ENCODE measurements at places on chromosomes 12 and 14.
A peak's percentile ranks its signal among the peaks of the same experiment; 100 is the strongest.

DNA sequence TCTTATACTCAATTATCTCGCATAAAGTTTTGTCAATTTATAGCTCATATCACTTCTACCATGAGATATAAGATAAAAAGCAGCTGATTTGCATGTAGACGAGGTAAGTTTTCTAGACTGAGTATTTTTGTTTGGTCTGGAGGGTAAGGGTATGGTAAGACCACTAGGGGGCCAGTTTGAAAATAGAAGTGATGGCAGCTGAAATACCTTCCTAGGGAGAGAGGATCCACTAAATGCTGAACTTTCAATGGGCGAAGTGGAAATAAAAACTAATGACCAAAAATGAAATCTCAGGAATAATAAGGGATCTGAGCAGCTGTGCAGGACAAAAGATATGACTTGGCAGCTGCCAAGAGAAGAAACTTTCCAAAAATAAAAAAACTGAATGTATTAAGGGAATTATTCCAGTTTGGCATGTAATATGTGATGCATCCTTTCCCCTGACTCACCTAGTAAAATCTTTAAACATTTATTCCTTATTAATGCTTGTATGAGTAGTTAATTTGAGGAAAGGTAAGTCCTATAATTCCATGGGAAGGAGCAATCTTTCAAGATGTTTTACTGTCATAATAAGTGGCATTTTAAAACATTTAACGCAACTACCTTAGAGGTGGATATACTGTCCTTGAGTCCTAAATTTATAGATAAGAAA, 754.5 kb downstream of the C12orf50 start:
- DNase-seq = no peak

DNA sequence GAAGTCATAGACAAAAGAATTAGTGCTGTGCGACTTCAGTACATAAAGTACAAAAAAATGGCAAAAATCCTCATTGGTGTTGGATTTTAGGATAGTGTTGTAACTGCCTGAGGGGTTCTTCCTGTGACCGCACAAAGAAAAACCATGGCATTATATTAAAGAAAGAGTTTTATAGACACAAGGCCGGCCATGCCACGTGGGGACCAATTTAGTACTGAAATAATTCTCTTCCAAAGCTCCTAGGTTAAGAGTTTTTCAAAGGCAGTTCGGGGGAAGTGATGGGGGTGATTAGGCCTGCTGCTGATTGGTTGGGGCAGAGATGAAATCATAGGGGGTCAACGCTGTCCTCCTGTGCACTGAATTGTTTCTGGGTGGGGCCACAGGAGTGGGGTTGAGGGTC, 150.9 kb upstream of the EEA1 start:
- no peak for DNase-seq

DNA sequence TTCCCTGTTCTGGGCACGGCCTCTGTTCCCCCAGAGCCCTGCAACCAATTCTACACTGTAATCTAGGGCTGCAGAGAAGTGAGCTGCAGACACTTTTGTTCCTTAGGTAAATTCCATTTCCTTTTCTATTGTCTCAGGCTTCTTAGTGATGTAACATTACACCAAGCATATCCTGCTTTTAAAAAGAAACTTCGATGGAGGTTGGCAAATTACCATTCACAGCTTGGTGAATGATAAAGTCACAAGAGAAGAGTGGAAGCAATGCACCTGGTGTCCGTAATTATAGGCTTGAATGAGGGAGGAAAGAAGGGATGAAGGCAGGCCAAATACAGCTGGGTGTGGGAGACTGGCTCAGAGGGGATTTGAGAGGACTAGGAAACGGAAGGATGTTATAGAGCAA, 68.6 kb downstream of the PPM1A start:
- DNase-seq = no peak

GRCh38 chr12:10365696-10366405, 24.0 kb downstream of the KLRK1 start:
- no peak for DNase-seq

DNA sequence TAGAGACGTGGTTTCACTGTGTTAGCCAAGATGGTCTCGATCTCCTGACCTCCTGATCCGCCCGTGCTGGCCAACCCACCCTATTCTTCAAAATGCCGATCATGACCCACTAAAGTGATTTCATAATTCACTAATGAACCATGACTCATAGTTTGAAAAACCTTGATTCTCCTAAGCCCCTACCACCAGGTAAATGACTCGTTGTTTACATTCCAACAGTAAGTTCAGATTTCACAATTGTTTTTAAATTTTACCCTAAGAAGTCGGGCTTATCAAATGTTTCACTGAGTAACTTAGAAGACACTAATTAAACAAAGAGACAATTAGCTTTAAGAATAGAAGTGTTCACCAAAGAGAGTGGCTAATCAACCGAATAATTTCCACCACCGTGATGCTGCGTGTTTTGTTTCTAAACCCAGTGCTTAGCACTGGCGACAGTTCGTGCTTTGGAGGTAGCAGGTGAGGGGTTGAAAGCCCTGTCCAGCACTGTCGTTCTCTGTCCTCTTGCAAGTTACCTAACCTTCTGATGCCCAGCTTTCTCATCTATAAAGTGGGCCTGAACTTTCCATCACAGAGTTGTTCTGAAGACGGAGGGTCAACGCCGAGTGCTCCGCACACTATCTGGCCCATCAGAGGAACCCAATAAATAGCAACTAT, 136.5 kb downstream of the NTF3 start:
- DNase-seq = no peak

- DNase-seq = peak; percentile 81
These were observed at the start of gene MIPOL1 for GRCh38 chr14:37197421-37198272. TSS of gene MIPOL1 (plus strand) at chr14:37197937. CDS start at chr14:37247889, 49,952 bp downstream.

- no peak for DNase-seq
These were observed 286.4 kb upstream of the TMEM132C start for GRCh38 chr12:127980585-127980984.

GRCh38 chr12:116813271-116814041, 67.8 kb downstream of the HRK start:
- no peak for DNase-seq

GRCh38 chr12:54667945-54668344, 19.8 kb upstream of the DCD start:
- no peak for DNase-seq

DNA sequence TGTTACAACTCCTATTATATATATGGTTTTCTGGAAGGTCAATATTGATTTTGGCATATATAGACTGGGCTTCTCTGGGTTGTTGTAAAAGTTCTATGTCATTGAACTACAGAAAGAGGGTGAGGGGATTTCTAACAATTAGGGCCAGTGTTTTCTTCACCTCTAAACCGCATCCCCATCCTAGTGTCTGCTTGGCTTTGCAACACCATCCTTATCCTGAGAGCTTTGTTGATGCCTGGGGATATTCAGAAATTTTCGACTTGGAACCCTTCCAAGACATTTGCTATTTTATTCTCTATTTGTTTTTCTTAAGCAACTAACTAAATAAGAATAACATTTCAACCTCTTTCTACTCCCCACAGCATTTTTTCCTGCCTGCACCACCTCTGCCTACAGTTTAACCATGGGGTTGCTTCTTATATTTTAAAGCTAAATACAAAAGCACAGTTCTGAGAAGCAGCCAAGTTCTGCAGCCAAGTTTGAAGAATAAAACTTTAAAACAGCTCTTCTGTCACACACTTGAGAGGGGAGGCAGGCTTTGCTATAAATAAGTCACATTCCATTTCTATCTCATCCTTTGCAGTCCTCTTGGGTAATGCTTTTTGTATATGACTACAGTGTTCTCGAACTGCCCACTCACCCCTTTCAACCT, 53.4 kb downstream of the RGS6 start:
- no peak for DNase-seq

DNA sequence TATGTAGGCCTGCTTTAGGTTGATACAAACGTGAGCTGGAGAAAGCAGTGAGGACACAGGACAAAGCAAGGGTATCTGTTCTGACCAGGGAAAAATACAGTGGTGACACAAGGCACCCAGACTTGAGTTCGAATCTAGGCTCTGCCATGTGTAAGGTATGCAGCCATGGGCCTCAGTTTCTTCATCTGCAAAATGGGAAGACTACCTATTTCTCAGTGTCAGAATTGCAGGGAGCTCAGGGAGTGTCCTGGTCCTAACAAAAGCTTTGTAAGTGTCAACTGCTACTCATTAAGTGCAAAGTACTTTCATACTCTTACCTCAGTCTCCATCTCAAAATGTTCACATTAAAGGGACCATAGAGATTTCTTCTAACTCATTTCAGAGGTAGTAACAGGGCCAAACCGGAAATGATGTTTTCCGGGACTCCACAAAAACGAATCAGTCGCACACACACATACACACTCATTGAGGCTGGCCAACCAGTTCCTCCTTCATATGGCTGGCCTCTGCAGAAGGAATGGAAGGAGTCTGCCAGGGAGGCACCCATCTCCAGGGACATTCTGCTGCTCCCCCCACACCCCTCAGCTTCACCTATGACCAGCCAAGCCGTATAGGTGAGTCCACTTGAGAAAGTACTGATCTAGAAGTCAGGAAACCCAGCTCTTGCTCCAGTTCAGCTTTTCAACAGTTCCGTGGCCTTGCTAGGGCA, 7.8 kb downstream of the CTDSP2 start:
- no peak for DNase-seq

DNA sequence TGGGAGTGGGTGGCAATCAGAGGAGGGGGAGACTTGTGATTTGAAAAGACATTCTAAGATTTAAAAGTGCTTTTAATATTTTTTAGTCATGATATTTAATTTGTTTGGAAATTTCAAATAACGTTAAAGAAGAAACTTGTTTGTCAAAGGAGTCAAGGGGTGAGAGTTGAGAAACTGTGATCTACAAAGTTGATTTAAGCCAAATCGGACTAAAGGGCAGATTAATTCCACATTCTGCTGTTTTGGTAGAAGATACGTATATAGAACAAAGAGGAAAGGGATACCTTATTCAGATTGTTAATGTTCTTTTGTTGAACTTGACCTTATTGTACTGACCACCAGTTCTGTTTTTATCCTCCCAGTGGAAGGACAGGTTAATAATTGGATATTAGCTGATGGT, 6.7 kb downstream of the EIF4B start:
- no peak for DNase-seq

DNA sequence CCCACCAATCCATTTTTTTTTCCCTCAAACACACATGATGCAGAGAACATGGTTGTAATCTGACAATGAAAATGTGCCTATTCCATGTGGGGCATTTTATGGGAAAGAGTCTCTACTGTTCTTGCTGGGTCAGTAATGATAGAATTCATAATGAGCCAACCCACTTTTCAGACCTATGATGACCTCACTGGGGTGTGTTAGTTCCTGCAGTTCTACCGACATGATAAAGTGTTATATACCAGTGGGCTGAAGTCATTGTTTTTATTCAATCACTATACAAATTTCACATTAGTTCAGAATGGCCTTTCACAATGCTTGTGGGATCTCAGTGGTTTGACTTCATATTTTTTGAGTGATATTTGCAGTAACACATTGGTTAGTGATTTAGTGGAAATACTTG, 47.5 kb downstream of the PPFIBP1 start:
- no peak for DNase-seq

DNA sequence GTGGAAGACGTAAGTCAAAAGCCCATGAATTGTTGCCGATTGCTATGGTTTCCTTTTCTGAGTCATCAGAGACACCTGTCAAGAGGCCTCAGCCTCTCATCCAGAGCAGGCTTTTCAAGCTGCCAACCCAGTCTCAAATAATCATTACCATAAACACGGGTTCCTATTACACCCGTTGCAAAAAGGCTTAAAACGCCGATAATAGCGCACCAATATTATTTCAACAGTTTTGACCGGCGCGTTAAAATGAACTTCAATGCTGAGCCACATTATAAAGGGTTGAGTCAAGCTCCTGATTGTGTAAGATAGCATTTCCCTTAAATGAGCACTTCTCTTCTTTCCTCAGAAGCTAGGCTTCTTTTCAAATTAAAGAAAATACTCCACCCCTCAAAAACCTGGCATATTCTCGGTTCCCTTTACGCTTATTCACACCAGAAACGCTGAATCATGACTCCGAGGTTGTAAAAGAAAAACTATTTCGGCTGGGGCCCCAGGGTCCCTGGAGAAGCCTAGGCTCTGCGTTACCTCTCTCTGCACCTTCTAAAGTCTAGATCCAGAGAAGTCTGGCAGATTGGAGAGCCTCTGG, 1.4 kb downstream of the TMTC1 start:
- DNase-seq = no peak

GRCh38 chr12:92898755-92899154, 30.3 kb downstream of the EEA1 start:
- DNase-seq = no peak

DNA sequence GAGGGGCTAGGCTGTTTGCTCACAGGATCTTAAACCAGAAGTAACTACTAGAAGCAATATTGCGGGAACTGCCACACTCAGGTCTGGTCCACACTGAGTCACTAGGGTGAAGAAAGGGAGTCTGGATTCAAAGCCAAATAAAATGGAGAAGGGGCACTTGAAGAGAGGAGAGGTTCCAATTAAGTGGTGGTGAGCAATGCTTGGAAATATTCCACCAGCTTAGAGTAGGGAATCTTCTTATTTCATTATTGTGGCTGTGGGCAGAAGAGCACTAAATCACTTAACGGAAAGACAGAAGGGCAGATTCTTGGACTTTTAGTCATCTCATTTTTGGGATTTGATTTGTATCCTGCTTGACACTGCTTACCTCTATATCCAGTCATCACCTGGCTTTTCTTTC, 48.6 kb upstream of the PPP1R12A start:
- no peak for DNase-seq

GRCh38 chr12:79933532-79934264, 1.2 kb downstream of the PPP1R12A start:
- no peak for DNase-seq

DNA sequence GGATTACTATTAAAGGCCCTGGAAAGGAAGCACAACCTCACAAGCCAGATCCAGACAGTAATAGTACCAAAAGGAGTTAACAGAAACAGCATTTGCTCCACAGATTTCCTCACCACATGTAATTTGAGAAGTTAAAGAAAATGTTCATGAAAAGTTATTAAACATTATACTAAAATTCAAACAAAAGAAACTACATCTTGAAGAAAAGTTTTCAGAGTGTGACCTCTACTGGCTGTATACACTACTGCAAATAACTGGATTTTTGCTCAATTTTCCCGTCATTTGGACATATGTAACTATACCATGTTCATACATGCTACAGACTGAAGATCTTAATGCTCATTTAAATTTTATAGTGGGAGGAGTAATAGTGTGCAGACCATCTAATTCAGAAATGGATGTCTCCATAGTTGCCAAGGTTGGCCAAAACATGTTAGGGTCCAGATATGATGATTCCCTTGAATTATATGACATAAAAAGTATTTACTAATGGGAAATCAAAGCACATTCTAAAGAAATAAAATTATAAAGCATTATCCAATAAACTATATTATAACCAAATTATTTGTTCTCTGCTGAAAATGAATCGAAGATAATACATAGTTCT, 5.6 kb downstream of the KRR1 start:
- no peak for DNase-seq

- no peak for DNase-seq
These were observed 125.0 kb upstream of the HMGA2 start for GRCh38 chr12:65699251-65699650.

GRCh38 chr12:100382338-100382737, 25.5 kb downstream of the SLC17A8 start:
- no peak for DNase-seq

- DNase-seq = peak; percentile 52
These were observed 9.0 kb downstream of the LPAR5 start for GRCh38 chr12:6626654-6627283.

GRCh38 chr12:21801522-21802288, 27.2 kb upstream of the KCNJ8 start:
- no peak for DNase-seq

- DNase-seq = no peak
These were observed 15.4 kb downstream of the TMEM52B start for GRCh38 chr12:10194160-10194670.

GRCh38 chr14:92277031-92277430, 45.9 kb upstream of the SLC24A4 start:
- DNase-seq = no peak

Measured in posterior cingulate gyrus (tissue), 11 donors.